Activated naive CD4-positive, alpha-beta T cell treated with anti-CD3 and anti-CD28 coated beads for 36 hours (primary cell): ENCODE measurements at places on chromosomes 4 and X. TPM values are rescaled to one million over a fixed set of nuclear protein-coding genes. Genes with fewer than 3 reads are reported as not detected.

ETNPPL gene
- total RNA-seq: not detected

DOK7 gene
- not detected for total RNA-seq

TLR7 gene
- 0.07 TPM for total RNA-seq

DUSP21 gene
- not detected for total RNA-seq

GYPE gene
- 0.24 TPM for total RNA-seq

SCLT1 gene
- 20.3 TPM for total RNA-seq

CHIC2 gene
- 7.6 TPM for total RNA-seq

JADE3 gene
- total RNA-seq: 1.4 TPM

ADRA2C gene
- total RNA-seq: not detected

SHISA3 gene
- 0.77 TPM for total RNA-seq

SLC9A7 gene
- 11.1 TPM for total RNA-seq

SH3D19 gene
- total RNA-seq: not detected

TEX28 gene
- total RNA-seq: not detected

NHSL2 gene
- total RNA-seq: 0.41 TPM

PLP1 gene
- not detected for total RNA-seq

TREX2 gene
- 1.0 TPM for total RNA-seq

ASMT gene
- total RNA-seq: not detected

MAOA gene
- total RNA-seq: 0.26 TPM

GYPA gene
- total RNA-seq: not detected

TIGD4 gene
- total RNA-seq: 0.07 TPM

MAGEC2 gene
- total RNA-seq: not detected

SERPINA7 gene
- total RNA-seq: not detected

SLC2A9 gene
- 0.43 TPM for total RNA-seq

MSX1 gene
- not detected for total RNA-seq

GPR173 gene
- total RNA-seq: 0.05 TPM

HSD17B10 gene
- total RNA-seq: 69.2 TPM
